CD4-positive, alpha-beta T cell treated with Interleukin-12 subunit alpha and Interleukin-12 subunit beta, for 1 hour (primary cell): ENCODE measurements at places on chromosomes 1 and 21.

GRCh38 chr1:10824821-10825540, 28.5 kb upstream of the CASZ1 start:
- DNase-seq: no peak

GRCh38 chr1:16402742-16403141, 34.5 kb downstream of the SPATA21 start:
- DNase-seq: no peak

DNA sequence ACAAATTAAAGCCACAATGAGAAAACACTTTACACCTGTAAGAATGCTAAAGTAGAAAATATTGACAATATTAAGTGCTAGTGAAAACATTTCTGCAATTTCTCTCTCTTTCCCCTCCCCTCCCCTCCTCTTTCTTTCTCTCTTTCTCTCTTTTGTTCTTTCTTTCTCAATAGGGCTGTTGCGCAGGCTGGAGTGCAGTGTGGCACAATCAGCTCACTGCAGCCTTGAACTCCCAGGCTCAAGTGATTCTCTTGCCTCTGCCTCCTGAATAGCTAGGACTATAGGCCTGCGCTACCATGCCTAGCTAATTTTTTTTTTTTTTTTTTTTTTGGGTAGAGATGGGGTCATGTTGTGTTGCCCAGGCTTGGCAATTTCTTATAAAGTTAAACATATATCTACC, 5.9 kb upstream of the SHISAL2A start:
- DNase-seq: no peak

- DNase-seq: no peak
These were observed 122.2 kb upstream of the TMEM51 start for GRCh38 chr1:15031251-15031933.

- DNase-seq: no peak
These were observed 33.4 kb upstream of the SLC2A1 start for GRCh38 chr1:42992054-42992571.

DNA sequence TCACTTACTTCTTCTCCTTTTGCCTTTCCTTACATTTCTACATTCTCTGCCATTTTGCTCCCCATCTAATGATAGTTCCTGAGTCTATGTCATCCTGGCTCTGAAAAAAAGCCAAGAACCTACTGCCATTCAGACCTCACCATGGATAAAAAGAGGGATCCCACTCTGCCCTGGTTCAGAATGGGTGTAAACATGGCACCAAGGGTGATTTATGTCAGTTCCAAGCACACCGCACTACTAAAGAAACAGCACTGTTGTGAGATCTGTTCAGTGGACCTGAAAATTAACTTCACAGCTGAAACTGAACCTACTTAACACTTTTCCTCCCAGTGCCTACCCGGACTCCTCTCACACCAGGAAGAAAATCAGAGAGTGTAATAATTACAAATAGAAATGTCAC, 72.3 kb upstream of the NTPCR start:
- no peak for DNase-seq

DNA sequence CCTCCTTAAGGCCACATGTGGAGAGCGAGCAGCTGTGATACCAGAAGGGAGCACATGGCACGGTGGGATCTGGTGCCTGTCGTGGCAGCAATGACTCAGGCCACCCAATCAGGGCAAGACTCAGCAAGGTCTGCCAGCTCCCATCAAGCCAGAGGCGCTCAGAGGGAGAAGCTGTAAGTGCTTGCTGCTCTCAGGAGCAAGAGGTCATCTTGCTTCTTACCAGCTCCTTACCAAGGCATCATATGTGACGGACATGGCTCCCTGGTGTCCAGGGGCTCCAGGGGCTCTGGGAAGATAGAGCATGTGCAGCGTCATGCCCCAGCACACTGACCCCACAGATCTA, 72.9 kb downstream of the ITPKB start:
- no peak for DNase-seq

- no peak for DNase-seq
These were observed 4.2 kb downstream of the UBR4 start for GRCh38 chr1:19205845-19206244.

DNA sequence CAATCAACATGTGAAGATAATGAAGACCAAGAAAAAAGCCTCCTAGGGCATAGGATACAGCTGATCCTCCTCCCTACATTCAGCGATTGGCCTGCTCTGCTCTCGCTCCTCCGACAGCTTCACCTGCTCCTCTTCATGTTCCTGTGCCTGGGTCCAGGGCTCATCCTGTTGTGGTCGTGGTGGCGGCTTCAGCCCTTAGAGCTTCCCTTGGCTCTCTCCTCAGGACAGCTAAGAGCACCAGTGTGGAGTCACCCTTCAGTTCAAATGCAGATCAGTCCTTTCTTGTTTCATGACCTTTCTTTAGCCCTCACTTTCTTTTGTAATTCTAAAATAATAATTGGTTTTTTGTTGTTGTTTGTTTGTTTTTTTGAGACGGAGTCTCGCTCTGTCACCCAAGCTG, 18.7 kb downstream of the CNN3 start:
- DNase-seq: no peak

- DNase-seq: no peak
These were observed 338.4 kb upstream of the PROX1 start for GRCh38 chr1:213649373-213649772.

DNA sequence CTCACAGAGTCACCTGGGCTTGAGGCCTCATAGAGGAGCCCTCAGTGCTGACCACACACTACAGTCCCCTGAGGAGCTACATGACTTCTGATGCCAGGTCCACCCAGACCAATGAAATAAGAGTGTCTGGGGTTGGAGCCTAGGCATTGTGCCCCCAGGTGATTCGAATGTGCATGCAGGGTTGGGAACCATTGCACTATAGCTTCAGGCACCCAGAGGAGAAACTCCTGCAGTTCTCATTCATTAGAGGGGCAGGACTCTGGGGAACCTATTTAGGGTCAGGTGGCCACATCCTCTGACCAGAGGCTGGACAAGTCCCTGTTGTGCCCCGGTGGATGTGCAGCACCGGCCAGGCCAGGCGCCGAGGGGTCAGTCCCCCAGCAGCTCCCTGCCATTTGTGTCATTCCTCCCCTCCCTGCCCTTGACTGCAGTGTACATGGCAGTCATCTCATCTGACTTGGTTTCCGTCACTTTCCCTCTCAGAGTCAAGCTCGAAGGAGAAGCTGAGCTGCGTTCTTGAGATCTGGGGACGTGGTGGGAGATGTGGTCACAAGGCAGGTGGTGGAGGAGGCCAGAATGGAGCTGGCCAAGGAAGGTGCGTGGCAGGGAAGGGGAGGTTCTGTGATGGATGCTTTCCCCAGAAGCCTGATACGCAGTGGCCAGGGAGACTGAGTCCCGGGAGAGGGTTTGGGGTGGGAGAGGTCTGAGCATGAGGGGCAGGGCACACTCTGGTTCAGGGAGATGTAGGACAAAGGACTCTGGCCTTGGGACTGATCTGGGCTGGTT, 6.4 kb downstream of the CLDN19 start:
- DNase-seq: no peak

DNA sequence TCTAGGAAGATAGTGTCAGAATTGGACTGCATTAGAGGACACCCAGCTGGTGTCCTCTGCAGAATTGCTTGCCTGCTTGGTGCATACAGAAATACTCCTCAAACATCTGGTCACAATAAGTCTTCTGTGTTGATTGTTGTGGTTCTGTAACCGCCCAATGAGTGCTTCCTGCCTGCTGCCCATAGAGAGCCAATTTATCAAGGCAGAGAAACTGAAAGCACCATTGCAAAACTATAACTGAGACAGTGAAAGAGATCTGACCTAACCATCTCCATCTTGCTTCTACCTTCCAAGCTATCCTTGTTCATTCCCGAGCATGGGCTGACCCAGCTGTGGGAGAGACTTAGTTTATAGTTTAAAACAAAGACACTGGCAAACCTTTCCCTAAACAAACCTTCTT, 462.4 kb upstream of the RGS18 start:
- DNase-seq: no peak
